ENCODE measurements at places on chromosomes 1 and 21.

- DNase-seq: peak; percentile 20
These were observed 106.0 kb downstream of the NTNG1 start for GRCh38 chr1:107246775-107247345.

DNA sequence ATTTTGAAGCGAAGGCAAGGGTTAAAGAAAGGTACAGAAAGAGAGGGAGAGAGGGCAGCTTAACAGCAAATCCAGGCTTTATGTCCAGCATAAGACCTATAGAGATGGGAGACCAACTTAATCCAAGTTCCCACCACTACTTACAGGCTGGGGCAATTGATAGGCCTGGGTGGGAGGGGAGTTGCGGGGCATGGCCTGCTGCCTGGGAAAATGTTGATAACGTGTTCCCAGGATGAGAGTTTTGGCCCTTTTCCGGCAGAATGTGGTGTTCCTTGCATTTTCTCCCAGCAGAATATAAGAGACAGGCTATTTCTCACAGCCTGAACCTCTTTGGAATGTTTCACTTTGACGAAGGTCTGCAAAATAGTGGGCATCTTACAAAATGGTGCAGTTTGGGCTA lies 34.9 kb upstream of the PLA2G5 start:
- no peak for DNase-seq

DNA sequence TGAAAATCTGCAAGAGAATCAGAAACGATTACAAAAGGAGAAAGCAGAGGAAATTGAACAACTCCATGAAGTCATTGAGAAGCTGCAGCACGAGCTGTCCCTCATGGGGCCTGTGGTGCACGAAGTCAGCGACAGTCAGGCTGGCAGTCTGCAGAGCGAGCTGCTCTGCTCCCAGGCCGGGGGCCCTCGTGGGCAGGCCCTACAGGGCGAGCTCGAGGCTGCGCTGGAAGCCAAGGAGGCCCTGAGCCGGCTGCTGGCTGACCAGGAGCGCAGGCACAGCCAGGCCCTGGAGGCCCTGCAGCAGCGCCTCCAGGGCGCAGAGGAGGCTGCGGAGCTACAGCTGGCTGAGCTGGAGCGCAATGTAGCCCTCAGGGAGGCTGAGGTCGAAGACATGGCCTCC lies 47.5 kb upstream of the DIP2A start:
- DNase-seq: no peak

DNA sequence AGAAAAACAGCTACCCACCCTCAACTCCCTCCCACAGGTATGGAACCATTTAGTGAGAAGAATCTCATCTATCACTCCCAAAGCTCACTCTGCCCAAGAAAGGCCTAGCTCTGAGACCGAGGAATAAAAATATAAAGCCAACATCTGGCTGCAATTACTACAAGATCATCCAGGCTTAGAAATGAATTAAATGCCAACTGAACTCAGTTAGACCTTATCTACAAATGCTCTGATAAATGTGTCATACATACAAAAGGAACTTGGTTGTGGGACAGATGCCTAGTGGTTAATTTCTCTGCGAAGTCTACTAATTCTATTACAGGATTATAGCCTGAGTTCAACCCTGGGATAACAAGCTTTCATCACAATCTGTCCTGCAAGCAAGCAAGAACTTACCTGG lies 6.7 kb downstream of the ADIPOR1 start:
- no peak for DNase-seq

- DNase-seq: no peak
These were observed 50.3 kb upstream of the CNIH3 start for GRCh38 chr1:224565611-224566406.

- no peak for DNase-seq
These were observed 191.4 kb downstream of the ZBTB18 start for GRCh38 chr1:244242446-244242845.

DNA sequence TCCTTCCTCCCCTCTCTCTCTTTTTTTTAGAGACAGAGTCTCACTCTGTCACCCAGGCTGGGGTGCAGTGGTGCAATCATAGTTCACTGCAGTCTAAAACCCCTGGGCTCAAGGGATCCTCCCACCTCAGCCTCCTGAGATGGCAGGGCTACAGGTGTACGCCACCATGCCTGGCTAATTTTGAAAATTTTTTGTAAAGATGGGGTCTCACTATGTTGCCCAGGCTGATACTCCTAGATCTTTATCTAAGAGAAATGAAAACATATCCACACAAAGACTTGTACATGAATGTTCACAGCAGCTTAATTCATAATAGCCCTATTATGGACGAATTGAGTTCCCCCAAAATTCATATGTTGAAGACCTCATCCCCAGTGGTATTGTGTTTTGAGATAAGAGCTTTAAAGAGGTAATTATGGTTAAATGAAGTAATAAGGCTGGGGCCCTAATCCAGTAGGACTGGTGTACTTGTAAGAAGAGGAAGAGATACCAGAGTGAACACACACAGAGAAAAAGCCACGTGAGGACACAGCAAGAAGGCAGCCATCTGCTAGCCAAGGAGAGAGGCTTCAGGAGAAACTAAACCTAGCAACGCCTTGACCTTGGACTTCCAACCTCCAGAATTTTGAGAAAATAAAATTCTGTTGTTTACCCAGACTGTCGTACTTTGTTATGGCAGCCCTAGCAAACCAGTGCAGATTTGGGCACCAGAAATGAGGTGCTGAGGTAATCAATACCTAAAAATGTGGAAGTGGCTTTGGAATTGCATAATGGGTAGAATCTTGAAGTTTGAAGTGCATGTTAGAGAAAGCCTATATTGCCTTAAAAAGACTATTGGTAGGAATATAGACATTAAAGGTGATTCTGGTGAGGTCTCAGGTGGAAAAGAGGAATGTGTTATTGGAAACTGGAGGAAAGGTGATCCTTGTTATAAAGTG lies 13.2 kb downstream of the IFNLR1 start:
- DNase-seq: no peak

- no peak for DNase-seq
These were observed at the start of gene ALX3 for GRCh38 chr1:110070671-110071242. Gene ALX3 (minus strand): TSS chr1:110070672. CDS start chr1:110070612, 60 bp downstream.

- no peak for DNase-seq
These were observed 356.9 kb downstream of the SIPA1L2 start for GRCh38 chr1:232273011-232273410.

GRCh38 chr21:34619841-34620665 lies 5.1 kb upstream of the RCAN1 start:
- no peak for DNase-seq

DNA sequence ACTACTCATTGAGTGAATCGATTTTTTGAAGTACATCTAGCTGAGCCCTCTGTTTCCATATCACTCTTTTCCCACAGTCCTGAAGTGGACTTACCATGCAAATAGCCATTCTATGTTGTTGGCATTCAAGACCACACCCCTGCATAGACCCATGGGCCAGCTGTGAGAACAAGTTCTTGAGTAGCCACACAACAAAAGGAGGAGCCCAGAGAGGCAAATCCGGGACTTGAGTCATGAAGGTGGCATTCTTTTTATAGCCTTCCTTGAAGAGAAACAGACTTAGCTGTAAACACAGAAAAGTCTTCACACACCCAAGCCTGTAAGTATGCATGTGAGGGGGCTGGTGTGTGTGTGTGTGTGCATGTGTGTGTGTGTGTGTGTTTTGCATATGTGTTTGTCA lies 13.8 kb upstream of the SPRR5 start:
- DNase-seq: no peak

- DNase-seq: peak; percentile 26
These were observed 3.0 kb downstream of the USP1 start for GRCh38 chr1:62439652-62440371.

- no peak for DNase-seq
These were observed 8.0 kb downstream of the TIE1 start for GRCh38 chr1:43308635-43309404.

GRCh38 chr1:115837341-115837739 lies 3.6 kb downstream of the NHLH2 start:
- no peak for DNase-seq
